SIG-M5 (cell line): ENCODE measurements at places on chromosomes 7 and 10.

DNA sequence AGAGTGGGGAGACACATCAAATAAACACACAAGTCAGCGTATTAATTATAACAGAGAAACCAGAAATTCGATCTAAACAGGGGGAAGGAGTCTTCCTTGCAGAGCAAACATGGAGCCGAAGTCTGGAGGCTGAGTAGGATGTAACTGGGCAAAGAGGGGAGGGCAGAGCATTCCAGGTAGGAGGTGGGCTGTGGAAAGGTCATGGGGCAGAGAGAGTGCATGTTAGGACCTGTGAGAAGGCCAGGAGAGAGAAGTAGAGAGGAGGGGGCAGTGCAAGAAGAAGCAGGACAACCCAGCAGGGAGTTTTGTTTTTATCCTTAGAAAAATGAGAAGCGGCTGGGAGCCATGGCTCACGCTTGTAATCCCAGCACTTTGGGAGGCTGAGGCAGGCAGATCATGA is 130.8 kb upstream of the GPR26 start:
- no peak for DNase-seq

GRCh38 chr7:121739465-121739864 is 133.5 kb upstream of the PTPRZ1 start:
- no peak for DNase-seq

- DNase-seq, result no peak
Measured at GRCh38 chr10:78685466-78686103, 383.2 kb upstream of the ZMIZ1 start.

GRCh38 chr10:28012990-28013515 is 14.2 kb upstream of the ODAD2 start:
- DNase-seq, result no peak

- no peak for DNase-seq
Measured at GRCh38 chr10:116239229-116239628, 33.8 kb downstream of the GFRA1 start.

- no peak for DNase-seq
Measured at GRCh38 chr10:17737027-17737965, 14.7 kb upstream of the TMEM236 start.

DNA sequence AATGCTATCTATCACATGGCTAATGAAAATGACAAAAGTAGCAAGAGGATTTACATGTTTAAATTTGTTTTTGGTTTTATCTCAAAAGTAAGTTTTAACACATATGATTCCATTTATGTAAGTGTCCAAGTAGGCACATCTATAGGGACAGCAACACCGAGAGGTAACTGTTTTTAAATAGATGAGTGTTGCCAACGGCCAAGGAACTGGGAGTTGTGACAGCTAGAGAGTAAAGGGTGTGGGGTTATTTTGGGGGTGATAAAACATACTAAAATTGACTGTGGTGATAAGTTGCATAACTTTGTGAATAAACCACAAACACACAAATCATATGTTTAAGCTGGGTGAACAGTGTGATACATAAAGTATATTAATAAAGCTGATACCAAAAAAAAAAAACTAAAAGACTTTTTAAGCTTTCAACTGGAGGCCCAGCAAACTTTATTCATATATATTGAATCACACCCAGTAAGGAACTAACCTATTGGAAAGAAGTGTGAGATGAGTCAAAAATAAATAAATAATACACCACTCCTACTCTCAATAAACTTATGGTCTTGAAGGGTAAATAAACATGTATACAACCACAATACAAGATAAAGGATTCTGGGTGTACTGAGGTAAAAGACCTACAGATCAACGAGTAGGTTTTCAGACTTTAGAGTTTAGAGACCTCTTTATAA is 33.0 kb downstream of the LRRC72 start:
- DNase-seq, result no peak

DNA sequence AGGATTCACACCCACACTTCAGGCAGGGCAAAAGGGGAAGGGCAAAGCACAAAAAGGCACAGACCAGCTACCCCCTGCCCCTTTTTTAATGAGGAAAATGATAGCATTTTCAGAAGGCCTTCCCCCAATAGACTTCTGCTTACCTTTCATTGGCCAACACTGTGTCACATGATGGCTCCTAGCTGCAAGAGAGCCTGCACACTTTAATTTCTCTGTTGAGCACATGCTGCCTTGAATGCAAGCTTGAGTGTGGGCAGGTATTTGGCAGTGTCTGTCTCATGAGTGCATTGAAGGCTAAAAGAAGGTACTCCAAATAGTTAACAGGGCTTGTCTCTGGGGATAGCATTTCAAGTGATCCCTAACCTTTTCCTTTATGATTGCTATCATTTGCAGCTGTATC is 175.4 kb upstream of the NFE2L3 start:
- DNase-seq, result no peak

DNA sequence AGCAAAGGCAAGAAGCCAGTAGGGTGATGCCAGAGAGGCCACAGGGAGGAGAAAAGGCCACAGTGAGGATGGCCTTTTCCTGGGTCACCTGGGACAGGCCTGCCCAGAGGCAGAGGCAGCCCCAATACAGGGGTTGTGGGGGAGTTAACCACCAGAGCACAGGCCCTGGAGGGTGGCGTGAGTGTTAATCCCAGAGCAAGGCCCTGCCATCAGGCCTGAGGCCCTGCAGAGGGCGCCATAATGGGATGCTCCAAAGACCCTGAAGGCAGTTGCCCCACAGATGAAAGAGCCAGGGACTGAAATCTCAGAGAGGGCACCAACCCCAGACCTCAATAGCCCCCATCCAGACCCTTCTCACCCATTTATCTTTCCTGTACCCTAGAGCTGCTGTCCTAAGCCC is 23.9 kb downstream of the SLC13A4 start:
- no peak for DNase-seq

GRCh38 chr7:2968176-2968575 is 75.5 kb downstream of the CARD11 start:
- DNase-seq, result no peak

GRCh38 chr7:137949416-137950262 is 52.2 kb downstream of the CREB3L2 start:
- DNase-seq, result no peak

GRCh38 chr10:78214955-78215354 is 181.3 kb downstream of the RPS24 start:
- no peak for DNase-seq

DNA sequence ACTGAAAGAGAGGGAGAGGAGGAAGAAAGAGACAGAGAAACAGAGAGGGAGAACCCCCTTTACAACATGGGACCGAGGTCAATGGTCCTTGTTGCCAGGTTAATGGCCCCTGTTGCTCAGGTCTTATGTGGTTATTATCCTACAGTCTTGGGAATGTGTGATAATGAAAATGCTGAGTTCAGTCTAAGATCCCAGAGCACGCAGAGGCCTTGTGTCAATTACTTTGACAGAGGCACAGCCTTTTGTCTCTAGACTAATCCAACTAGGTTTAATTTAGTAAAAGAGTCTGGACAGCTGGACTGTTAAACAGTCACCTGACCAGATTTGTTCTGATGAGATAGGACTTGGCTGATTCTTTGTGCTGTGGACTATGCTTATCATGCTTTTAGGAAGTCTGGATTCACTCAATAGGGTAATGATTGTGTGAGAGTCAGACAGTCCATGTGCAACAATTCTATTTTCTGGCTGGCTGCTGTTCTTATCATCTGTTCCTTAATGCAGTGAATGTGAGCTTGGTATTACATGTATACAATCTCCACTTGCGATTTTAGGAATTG is 157.4 kb upstream of the MAGI2 start:
- DNase-seq, result no peak

GRCh38 chr7:127251465-127252376 is 1.0 kb downstream of the GRM8 start:
- no peak for DNase-seq
